ENCODE measurements at places on chromosomes 5 and 9.

GRCh38 chr5:8908055-8908683 is 637.7 kb downstream of the SEMA5A start:
- no peak for DNase-seq

DNA sequence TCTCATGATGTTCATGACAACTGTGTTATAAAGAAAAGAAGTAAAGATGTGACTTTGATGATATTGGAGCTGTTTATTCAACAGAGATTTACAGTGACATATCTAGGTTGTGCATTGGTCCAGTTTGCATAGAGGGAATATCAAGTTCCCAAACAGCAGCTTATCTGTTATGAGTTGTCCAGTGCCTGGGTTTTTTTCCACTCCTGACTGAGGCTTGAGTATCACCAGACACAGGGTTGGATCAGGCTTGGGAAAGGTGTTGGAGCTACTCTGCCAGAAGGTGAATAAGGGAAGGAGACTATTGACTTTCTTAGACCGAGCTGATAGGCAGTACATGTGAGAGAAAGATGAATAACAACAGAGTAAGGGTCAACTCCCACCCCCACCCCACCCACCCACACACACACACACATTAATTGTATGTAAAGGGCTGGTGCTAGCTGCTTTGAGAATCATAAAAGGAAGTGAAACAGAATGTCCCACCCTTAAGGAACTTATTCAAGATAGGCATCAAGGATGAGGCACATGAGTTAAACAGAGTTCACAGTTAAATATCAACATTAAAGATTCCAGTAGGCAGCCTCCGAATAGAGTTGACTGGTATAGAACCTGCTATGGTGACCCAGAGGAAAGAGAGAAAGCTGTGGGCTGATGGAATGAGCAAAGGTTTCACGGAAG is 33.0 kb upstream of the RASGRF2 start:
- no peak for DNase-seq

DNA sequence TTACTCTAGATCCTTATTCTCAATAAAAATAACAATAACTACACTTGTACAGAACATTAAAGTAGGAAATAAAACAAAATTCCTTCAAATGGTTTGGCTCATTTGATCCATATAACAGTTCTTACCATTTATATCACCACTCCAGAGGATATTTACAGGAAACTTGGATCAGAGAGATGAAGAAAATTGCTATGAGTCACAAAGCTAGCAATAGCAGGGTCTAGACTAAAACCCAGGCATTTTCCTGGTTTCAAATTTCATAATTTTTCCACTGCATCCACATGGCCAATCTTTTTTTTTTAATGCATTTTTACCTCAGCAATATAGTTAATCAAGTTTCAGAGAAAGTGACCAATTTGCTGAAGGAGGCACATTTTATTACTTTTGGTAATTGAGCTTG is 299.2 kb downstream of the ELAVL2 start:
- DNase-seq = no peak

GRCh38 chr5:143571642-143572624 is 168.4 kb upstream of the NR3C1 start:
- no peak for DNase-seq

DNA sequence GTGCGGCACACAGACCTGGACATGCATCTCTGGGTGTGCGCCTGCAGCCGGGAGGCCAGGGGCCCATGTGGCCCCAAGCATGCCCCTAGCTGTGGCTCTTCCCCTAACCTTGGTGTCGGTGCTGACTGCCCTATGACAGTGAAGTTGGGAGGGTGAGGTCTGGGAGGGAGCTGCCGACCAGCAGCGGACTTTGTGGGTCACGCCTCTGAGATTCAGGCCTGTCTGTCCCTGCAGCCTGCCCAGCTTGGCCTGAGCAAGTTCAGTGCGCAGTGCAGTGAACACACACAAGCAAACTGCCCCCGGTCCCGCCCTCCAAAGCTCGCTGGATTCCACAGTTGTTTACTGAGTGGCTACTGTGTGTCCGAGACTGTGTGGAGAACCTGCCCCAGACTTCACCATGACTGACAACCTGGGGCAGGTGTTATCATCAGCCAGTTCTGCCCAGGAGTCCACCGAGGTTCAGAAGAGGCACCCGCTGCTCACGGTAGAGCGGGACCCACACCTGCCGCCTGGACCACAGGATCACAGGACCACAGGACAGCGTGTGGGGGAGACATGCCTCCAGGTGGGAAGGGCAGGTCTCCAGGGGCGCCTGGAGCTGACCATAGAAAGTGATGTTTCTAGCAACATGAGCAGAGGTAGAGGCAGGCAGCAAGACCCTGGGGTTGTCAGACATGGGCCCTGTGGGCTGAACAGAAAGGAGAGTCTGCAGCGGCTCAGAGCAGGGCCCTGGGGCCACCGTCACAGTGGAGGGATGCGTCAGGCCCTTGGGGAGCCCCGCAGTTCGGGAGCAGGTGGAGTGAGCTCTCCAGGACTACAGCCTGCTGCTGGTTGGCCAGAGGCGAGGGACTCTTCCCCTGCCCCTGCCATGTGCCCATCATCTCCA is 105.1 kb downstream of the PHF2 start:
- DNase-seq = no peak

GRCh38 chr9:109969011-109969410 is 189.0 kb downstream of the PALM2AKAP2 start:
- DNase-seq = no peak

DNA sequence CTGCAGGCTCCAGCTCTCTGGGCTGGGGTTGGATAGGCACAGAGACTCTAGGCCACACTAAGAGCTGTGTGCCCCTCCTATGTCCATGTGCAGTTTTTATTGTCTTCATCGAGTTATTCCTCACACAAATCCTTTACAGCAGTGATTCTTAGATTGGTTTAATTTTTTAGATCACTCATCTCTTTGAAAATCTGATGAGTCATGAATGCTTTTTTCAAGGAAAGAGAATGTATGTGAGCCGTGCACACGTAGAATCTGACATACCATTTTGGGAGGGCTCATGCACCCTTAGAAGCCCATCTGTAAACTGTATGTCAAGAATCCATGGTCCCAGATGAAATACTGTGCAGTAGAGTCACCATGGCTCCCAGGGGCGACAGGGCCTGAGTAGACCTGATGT is 100.7 kb upstream of the S1PR3 start:
- no peak for DNase-seq

- DNase-seq = no peak
Observed at GRCh38 chr9:98912450-98912849, 31.3 kb upstream of the COL15A1 start.

DNA sequence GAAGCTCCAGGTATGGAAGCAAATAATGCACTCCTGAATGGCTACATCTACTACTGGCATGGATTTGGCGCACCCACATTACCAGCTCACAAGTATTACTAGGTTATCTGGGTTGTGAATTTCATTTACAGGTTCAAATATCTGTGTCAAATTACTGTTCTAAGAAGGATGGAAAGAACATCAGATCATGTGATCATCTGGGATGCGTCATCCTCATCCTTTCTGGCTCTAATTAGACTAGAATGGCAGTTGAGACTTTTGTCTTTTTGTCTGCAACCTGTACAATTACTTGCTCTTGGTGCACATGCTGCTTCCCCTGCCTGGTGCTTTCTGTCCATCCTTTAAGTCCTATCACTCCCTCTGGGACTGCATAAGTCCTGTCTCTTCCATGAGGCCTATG is 64.1 kb downstream of the PJA2 start:
- DNase-seq = no peak

DNA sequence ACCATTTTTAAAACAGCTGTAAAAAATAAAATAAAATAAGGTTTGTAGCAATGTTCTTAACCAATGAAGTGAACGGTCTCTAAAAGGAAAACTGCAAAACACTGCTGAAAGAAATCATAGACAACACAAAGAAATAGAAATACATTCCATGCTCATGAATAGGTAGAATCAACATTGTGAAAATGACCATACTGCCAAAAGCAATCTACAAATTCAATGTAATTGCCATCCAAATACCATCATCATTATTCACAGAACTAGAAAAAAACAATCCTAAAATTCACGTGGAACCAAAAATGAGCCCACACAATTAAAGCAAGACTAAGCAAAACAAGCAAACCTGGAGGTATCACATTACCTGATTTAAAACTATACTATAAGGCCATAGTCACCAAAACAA is 67.6 kb upstream of the RGMB start:
- no peak for DNase-seq

- DNase-seq = no peak
Observed at GRCh38 chr9:72440378-72440777, 75.4 kb upstream of the ZFAND5 start.

GRCh38 chr5:148805326-148806290 is 20.8 kb upstream of the ADRB2 start:
- DNase-seq = no peak

DNA sequence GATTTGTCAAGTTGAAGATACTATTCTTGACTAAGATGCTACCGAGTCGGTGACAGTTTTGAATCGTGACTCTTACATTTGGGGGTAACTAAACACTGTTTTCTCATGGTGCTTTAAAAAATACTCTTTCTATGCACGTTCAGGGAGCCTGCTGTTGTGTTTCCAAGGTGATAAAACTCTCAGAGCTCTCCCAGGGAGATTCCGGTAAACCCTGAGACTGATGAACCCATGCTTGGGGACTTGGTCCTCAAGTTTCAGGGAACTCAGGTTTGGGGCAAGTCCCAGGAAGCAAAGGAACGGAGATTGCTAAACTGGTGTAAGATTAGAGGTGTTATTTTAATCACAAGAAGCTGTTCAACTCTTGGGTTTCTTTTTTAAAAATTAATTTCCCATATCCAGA is 1.4 kb downstream of the GDA start:
- no peak for DNase-seq

GRCh38 chr9:125748446-125749099 is 1.4 kb downstream of the PBX3 start:
- no peak for DNase-seq

GRCh38 chr9:36870960-36871359 is 163.1 kb downstream of the PAX5 start:
- no peak for DNase-seq

DNA sequence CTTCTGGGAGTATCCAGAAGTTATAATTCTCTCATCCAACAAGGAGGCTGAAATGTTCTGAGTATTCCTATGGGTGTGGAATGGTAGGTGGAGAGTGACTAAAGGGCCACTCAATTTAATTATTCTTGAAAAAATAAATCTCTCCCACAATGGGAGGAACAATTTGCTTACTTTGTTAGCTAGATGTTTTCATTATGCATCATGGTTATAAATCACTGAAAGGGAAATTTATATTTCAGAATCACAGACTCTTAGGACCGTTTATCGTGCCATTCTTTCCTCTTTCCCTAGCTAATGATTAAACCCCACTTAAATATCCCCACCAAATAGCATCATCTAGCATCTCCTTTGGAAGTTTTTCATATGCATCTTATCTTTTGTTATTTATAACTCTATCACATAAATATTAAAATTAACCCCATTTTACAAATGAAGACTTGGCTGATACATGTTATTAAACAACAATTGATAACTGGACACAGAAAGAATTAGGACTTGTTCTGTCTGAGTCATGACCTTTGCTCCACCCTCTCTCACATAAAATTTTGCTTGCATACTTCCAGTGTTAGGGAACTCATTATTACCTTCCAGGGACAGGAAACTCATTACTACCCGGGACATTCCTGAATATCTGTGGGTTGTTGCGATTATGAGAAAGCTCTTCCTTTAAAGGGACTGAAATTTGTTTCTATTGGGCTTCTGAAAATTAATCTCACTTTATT is 94.9 kb upstream of the NMUR2 start:
- DNase-seq = no peak

DNA sequence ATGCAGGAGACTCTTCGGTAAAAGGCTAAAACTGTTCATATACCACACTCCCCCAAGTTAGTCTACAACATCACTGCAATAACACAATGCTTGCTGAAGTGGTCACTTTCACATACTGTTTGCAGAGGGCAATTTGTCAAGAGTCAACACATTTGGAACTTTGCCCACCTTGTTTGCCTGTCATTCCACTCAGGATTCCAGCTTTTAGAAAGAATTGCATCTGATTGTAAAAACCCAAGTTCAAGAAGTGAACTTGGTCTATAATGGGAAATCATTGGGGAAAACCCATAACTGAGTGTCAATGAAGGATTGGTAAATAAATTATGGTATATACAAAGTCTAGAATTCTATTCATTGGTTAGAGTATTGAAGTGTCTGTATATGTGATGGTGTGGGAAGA is 120.5 kb downstream of the GADD45G start:
- no peak for DNase-seq

- no peak for DNase-seq
Observed at GRCh38 chr9:133008406-133008805, 22.4 kb upstream of the GTF3C5 start.

DNA sequence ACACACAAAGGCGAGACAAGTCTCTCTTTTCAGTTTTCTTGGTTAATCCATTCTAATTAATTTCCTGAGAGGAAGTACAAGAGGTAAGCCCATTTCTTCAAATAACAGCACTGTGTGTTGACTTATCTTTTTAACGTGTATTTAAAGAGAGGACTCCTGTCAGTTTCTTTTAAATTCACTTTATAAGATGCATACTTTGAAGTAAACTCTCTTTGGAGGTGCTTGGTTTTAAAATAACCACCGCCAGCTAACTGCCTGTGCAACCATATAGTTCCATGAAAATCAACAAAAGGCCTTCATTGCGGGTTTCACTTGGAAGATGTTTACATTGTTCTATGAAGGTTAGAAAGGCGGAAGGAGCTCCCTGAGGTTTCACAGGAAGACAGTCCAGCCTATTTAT is 13.1 kb upstream of the SERINC5 start:
- no peak for DNase-seq

DNA sequence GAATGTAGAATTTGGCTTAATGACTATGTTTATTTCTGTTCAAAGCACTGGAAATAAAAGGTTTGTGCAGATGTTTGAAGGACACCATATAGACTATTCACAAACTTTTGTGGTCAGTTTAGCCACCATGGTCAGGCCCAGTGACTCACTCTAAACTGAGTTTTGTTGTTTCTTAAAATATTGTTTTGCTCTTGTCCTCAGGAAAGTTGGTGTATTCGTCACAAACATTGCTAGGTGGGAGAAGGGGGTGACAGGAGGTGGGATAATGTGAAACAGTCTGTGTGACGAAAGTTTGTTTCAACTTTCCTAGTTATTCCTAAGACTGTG is 35.0 kb upstream of the LIFR start:
- DNase-seq = no peak

Data from activated CD8-positive, alpha-beta memory T cell treated with anti-CD3 and anti-CD28 coated beads for 4 hours (primary cell).